ENCODE measurements at places on chromosomes 13 and 19. TPM values are rescaled to one million over a fixed set of nuclear protein-coding genes. Genes with fewer than 3 reads are reported as not detected.

DNA sequence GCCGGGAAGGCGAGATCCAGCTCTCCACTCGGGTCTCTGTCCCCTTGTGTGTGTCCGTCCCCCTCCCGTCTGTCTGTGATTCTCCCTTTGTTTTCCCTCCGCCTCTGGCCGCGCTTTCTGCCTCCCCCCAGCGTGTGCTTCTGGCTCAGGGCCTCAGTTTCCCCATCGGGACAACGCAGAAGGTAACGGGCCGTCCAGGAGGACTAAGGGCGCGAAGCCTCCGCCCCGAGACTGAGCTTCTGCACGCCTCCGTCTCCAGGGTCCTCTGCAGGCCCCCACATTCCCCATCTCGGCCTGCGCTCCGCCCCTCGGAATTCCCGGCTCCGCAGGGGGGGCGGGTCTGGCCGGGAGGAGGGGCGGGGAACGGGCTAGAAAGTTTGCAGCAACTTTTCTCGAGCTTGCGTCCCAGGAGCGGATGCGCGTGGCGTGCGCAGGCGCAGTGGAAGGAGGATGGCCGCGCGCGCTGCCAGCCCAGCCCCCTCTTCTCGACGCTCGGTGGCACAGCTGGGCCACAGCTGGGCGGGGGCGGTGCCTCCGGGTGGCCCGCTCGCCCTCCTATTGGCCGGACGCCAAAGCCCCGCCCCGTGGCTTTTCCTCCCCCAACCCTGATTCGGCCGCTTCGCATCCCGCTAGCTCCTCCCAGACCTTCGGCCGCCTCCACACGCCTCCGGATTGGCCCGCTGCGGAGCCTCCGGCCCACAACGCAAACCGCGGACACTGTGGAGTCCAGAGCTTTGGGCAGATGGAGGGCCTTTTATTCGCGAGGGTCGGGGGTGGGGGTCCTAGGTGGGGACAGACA is at the start of gene SIX5:
TSS of gene SIX5 (minus strand) at position 269 of the 799 bp plus-strand sequence. CDS start 408 bp downstream, outside the sequence.
- H3K27ac ChIP-seq = peak within 1 kb of the TSS; percentile 98
- H3K36me3 ChIP-seq = peaks cover 3% of the 10 kb centered on the region
- peak within 1 kb of the TSS; percentile 61 for H3K4me3 ChIP-seq
- peak; percentile 99 for DNase-seq

DNA sequence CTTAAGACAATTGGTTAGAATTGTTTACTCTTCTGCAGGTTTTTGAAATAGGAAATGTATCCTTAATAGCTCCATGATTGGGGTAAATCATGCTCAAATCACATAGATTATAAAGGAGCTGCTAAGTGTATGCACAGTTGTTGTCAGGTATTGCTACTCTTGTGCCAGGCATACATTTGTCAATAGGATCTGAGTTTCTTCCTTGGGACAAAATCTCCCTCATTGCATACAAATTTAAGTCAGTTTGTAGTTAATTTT is 109.3 kb upstream of the MLNR start:
- DNase-seq = peak; percentile 27
- no peak overlapping the region for H3K27ac ChIP-seq
- peaks cover 9% of the 10 kb centered on the region for H3K36me3 ChIP-seq
- no peaks in the 10 kb centered on the region for H3K27me3 ChIP-seq
- peaks cover 22% of the 10 kb centered on the region for H3K4me1 ChIP-seq
- H3K4me3 ChIP-seq = peak overlapping the region; percentile 49

- DNase-seq = no peak
- H3K4me1 ChIP-seq = no peaks in the 10 kb centered on the region
- H3K36me3 ChIP-seq = no peaks in the 10 kb centered on the region
Observed at GRCh38 chr13:24539500-24540165, 27.1 kb upstream of the PARP4 start.

DNA sequence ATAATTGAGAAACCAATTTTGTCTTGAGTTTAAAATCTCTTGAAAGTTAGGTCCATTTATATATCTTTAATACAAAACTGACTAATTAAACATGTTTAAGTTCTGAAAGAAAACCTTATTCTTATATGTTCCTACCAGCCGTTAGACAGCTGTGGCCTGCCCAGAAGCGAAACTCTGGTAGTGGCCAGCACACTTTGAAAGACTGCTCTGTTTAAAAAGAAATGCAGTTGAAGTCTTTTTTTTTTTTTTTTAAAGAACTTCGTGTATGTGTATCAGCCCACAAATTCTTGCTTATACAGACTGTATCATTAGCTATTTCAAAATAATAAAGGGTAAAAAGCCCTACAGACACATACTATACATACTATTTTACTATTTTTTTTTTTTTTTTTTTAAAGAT is 34.0 kb downstream of the KCTD4 start:
- DNase-seq = no peak
- no peaks in the 10 kb centered on the region for H3K4me1 ChIP-seq
- H3K36me3 ChIP-seq = peaks cover 5% of the 10 kb centered on the region
- H3K27me3 ChIP-seq = no peaks in the 10 kb centered on the region

DNA sequence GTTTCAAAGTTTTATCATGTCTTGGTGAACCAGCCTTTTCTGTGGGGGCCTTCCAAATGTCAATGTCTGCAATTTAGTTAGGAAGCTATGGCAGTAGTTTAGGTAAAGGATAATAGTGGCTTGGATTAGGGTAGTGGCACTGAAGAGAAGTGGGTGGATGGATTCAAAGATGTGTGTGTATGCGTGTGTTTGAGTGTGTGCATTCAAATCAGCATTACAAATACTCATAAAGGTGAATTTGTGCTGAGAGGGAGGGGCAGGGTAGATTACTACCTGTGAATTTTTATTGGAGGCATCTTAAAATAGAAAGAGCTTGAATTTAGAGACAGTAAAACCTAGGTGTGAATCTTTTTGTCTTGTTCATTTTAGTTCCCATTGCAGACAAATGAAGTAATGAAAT is 16.9 kb downstream of the NDFIP2 start:
- no peaks in the 10 kb centered on the region for H3K27me3 ChIP-seq
- no peaks in the 10 kb centered on the region for H3K36me3 ChIP-seq
- no peak overlapping the region for H3K27ac ChIP-seq
- DNase-seq = no peak
- no peak overlapping the region for H3K4me3 ChIP-seq

DNA sequence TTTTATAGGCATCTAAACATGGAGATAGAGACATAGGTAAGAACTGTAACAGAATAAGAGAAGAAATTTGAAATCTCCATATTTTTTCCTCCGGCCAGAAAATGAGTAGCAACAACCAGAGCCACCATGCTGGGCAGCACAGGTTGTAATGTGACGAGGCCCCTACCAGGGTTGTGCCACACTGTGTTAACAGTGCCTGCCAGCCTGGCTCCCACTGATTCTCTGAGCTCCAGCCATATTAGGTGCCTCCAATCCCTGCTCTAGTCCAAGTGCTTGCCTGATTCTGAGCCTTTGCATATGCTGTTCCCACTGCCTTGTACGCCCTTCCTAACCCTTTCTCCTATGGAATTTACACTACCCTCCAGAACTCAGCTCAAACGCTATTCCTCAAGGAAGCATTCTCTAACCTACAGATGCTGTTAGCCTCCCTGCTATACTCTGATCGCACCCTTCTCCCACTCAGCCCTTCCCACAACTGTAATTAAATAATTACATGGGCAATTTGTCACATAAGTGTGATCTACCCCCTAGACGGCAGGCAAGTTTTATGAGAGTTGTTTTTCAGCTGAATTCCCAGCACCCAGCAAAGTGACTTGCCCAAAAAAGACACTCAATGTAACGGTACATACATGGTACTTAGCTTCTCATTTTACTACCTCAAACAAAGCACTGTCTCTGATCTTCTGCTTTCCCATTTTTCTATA is 37.6 kb upstream of the STARD13 start:
- H3K4me3 ChIP-seq = no peak overlapping the region
- no peak overlapping the region for H3K27ac ChIP-seq
- peaks cover 9% of the 10 kb centered on the region for H3K4me1 ChIP-seq
- no peak for DNase-seq

DNA sequence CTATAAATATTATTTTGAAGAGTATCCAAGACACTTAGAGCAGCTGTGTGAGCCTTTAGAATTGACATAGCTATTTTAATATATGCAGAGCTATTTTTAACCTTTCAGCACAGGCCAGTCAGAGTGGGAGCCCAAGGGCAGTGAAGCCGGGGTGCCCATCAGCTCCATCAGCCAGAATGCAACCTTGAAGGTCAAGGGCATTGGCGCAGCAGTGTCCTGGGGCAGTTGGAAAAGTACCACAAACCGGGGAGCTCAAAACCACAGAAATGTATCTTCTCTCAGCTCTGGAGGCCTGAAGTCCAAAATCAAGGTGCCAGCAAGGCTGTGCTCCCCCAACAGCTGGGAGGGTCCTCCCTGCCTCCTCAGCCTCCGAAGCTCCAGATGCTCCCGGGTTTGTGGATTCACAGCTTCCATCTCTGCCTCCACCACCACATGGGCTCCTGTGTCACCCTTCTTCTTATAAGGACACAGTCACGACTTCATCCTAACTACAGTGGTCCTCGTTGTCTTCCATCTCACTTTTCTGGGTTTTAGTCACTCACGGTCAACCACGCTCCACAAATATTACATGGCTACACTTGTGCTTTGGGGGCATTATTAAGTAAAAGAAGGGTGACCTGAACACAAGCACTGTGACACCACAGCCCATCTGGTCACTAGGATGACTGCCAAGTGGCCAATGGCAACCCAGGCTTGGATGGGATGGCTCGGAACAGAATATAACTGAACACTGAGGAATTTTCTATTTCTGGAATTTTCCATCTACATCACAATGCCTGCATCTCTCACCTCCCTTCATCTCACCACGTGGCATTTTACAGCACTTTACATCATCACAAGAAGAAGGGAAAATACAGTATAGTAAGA is 15.9 kb upstream of the GAS6 start:
- peaks cover 28% of the 10 kb centered on the region for H3K4me1 ChIP-seq
- no peak overlapping the region for H3K4me3 ChIP-seq
- DNase-seq = no peak
- no peaks in the 10 kb centered on the region for H3K27me3 ChIP-seq

DNA sequence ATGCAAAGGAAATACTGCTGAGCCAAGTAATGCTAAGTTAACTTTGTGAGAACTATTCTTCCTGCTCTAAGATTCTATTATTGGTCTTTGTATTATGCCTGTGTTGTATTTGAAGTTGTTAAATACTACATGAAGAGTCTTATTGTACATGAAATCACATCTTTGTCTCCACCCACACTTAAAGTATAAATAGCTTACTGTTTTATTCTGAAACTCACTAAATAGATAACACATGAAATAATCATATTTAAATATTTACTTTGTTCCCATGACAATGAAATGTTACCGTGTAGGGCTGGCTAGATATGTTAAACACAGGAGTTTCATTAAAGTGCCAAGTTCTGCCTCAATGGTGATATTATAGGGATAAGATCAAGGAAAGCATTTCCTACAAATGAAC is 562.1 kb upstream of the ATXN8OS start:
- H3K36me3 ChIP-seq = no peaks in the 10 kb centered on the region
- H3K27me3 ChIP-seq = no peaks in the 10 kb centered on the region
- no peaks in the 10 kb centered on the region for H3K4me1 ChIP-seq
- H3K27ac ChIP-seq = no peak overlapping the region
- DNase-seq = peak; percentile 64

DNA sequence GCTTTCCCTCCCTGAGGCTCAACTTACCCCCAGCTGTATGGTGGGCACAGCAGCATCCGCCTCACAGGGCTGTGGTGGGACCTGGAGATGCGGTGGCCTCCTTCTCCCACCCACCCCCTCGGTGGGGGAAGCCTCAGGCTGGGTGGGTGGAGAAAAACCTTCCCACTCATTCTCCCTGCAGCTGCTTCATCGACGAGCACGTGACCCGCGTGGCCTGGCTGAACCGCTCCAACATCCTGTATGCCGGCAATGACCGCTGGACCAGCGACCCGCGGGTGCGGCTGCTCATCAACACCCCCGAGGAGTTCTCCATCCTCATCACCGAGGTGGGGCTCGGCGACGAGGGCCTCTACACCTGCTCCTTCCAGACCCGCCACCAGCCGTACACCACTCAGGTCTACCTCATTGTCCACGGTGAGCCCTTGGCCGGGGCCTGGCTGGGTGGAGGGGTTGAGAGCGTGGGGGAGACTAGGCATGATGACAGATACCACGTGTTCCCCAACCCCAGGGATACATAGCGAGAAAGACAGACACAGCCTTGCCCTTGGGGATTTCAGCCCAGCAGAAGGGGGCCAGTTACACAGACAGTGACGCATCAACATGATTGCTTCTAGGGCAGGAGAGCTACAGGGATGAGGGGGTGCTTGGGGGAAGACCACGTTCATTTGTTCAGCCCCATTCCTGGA is 12.2 kb downstream of the IGLON5 start:
- no peaks in the 10 kb centered on the region for H3K36me3 ChIP-seq
- H3K27ac ChIP-seq = no peak overlapping the region
- peaks cover 2% of the 10 kb centered on the region for H3K27me3 ChIP-seq
- H3K4me1 ChIP-seq = peaks cover 7% of the 10 kb centered on the region

DNA sequence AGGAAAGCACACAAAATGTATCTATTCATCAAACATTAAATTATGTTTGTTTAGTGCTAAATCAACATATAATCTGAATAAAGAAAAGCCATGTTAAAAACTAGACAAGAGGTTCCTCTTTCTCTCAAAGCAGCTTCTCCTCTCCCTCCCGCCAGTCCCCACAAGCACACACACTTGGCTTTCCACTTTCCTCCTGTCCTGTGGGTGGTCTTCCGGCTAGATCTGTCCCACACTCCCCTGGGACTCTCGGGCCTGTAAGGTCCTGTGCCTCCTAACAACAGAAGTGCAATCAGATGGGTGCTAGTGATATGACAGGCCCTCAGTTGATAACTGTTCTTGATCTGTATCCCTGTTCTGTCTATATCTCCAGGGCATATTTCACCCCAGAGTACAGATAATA is 45.6 kb upstream of the RAP2A start:
- H3K4me1 ChIP-seq = peaks cover 3% of the 10 kb centered on the region
- no peak overlapping the region for H3K4me3 ChIP-seq
- DNase-seq = no peak
- H3K36me3 ChIP-seq = peaks cover 56% of the 10 kb centered on the region

GRCh38 chr13:59970847-59971246 is 192.9 kb downstream of the DIAPH3 start:
- H3K27me3 ChIP-seq = no peaks in the 10 kb centered on the region
- H3K4me3 ChIP-seq = no peak overlapping the region
- DNase-seq = no peak
- no peaks in the 10 kb centered on the region for H3K4me1 ChIP-seq
- H3K36me3 ChIP-seq = no peaks in the 10 kb centered on the region

DNA sequence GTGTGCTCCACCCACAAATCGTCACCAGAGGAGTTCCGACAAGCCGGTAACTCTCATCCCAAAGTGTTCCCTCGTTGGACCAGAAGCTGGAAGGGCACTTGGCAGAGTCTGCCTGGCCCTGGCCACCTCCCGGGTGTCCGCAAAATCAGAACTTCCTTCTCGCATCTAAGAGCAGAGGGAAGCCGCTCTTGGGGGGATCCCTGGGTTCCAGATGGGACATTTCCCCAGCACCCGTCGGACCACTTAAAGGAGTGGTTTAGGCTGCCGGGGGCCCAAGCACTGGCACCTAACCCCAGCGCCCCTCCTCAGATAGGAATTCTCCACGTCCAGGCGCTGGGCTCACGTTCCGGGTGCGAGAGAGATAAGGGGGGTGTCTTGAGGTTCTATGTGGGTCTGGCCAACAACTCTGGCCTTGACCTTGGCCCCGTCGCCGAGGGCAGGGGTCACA is 857 bp upstream of the MAP2K7 start:
- no peaks in the 10 kb centered on the region for H3K27me3 ChIP-seq
- no peak for DNase-seq

- DNase-seq = peak; percentile 81
- peak overlapping the region; percentile 62 for H3K4me3 ChIP-seq
- peaks cover 69% of the 10 kb centered on the region for H3K27me3 ChIP-seq
- H3K27ac ChIP-seq = no peak overlapping the region
Observed at GRCh38 chr13:107867701-107868661, 347.4 kb downstream of the LIG4 start.

INSR gene
- 513 TPM for total RNA-seq

CEACAM1 gene
- total RNA-seq = 4.1 TPM

ZNF793 gene
- total RNA-seq = 46.4 TPM

NANOS3 gene
- not detected for total RNA-seq

F7 gene
- not detected for total RNA-seq

SERP2 gene
- total RNA-seq = 255 TPM

PDE4C gene
- 0.87 TPM for total RNA-seq
